ENCODE measurements at places on chromosomes 16 and 17. TPM values are rescaled to one million over a fixed set of nuclear protein-coding genes. Genes with fewer than 3 reads are reported as not detected.

Gene COA3
- total RNA-seq: 31.4 TPM

Gene IRX5
- total RNA-seq: not detected

Gene SLC35G6
- not detected for total RNA-seq

DNA sequence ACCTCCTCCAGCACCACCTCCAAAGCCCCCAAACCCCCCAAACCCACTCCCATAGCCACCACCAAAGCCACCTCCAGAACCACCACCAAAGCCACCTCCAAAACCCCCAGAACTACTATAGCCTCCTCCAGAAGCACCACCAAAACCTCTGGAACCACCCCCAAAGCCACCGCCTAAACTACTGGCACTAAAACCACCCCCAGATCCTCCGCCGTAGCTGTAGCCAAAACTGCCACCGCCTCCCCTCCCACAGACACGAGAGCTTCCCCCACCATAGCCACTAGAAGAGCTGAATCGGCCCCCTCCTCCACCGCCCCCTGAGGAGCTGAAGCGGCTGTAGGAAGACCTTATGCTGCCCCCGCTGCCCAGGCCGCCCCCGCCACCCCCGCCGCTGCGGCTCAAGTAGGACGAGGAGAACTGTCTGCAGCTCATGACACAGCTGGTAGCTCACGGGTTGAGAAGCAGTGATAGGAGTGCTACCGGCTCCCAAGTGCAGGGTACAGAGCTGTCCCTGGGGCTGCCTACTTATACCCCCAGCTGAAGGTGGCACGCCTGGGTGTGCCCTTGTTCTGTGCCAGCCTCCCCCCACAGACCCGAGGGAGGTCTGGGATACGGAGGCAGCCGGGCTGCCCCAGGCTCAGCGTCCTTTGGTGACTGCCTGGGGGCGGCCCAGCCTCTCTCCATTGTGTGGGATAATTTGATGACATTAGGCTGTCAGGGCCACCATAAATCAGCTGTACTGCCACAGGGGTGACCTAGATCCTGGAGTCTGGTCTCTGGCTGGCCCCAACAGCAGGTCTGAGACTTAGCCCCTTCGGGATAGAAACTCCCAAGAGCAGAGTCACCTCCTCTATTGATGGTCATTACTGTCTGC lies at the start of gene KRT9:
TSS of gene KRT9 (minus strand) at position 499 of the 874 bp plus-strand sequence. CDS start at position 432, 67 bp downstream.
- no peak for DNase-seq
- H3K4me1 ChIP-seq: peaks cover 8% of the 10 kb centered on the region
- H3K27me3 ChIP-seq: peaks cover 27% of the 10 kb centered on the region
- H3K36me3 ChIP-seq: no peaks in the 10 kb centered on the region

DNA sequence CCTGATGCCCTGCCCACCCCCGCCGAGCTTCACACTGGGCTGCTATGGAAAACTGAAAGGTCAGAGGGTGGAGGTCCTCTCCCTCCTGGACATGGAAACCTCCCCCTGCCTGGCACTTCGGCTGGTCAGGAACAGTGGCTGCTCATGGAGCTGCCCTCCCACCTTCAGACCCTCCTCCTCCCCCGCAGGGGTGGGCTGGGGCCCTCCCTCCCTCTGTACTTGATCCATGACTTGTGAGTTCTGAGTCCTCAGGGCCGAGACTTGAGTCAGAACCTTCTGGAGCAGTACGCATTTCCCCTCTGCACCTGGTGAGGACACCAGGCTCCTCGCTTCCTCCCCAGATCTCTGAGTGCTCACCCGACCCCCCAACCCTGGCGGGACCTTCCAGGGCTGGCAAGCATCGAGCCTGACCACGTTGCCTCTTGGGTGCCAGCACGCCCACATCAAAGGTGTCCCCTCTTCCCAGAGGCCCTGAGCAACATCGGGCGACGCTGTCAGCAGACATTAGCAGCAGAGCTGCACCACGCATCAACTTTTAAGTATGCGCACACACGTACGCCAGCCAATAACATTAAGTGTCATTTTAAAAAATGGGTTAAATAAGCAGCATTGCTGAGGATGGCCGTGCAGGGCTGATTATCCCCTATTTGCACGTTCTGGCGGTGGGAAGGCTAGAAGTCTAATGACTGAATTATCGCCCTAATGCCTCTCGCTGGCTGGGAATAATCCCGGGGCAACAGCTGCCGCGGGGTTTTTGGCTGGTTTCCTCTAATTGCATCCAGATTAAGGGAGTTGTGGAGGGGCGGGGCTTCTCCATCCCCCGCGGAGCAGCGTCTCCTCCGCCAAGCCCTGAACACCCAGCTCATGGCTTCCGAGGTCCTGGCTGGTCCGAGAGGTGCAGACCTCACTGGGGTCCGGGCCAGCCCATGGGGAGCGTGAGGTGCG lies 98.0 kb downstream of the TBC1D16 start:
- H3K36me3 ChIP-seq: no peaks in the 10 kb centered on the region
- no peak overlapping the region for H3K4me3 ChIP-seq
- no peak overlapping the region for H3K27ac ChIP-seq

Gene SEZ6
- not detected for total RNA-seq

- H3K36me3 ChIP-seq: peaks cover 2% of the 10 kb centered on the region
- H3K4me3 ChIP-seq: no peak overlapping the region
- H3K4me1 ChIP-seq: peaks cover 3% of the 10 kb centered on the region
- no peaks in the 10 kb centered on the region for H3K27me3 ChIP-seq
- no peak overlapping the region for H3K27ac ChIP-seq
- no peak for DNase-seq
Measured at GRCh38 chr17:60321336-60322055, 70.4 kb downstream of the USP32 start.

Gene PIPOX
- 1.8 TPM for total RNA-seq

Gene TAT
- total RNA-seq: not detected

GRCh38 chr16:80299416-80299815 lies 241.4 kb upstream of the DYNLRB2 start:
- no peaks in the 10 kb centered on the region for H3K36me3 ChIP-seq
- no peak overlapping the region for H3K27ac ChIP-seq
- no peak overlapping the region for H3K4me3 ChIP-seq

- H3K27ac ChIP-seq: no peak overlapping the region
- peaks cover 13% of the 10 kb centered on the region for H3K27me3 ChIP-seq
- no peak overlapping the region for H3K4me3 ChIP-seq
- H3K36me3 ChIP-seq: no peaks in the 10 kb centered on the region
Measured at GRCh38 chr16:13453325-13453724, 466.6 kb upstream of the ERCC4 start.

Gene ADAP2
- total RNA-seq: 1.2 TPM

Gene GGT6
- not detected for total RNA-seq

DNA sequence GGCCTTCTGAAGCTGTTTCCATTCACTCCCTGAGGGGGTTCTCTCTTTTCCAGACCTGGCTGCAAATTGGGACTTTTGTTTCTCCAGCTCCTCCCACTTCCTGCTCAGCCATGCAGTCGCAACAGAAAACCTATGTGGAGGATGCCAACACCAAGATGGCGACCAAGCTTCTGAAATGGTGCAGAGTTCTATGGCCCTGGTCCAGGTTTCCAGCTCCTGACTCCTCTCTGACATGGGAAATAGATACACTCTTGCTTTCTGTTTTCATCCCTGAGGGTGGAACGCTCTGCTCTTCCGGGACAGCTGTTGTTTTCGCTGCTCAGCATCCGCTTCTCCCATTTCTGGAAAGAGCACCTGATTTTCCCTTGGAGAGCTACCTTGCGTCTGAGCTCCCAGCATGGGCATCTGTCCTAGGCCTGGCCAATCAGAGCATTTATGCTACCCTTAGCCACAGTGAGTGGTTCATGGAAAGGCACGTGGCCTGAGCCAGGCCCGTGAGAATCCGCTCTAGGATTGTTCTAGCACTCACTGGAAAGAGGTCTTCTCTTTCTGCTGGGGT lies 8.1 kb downstream of the GPRC5B start:
- H3K36me3 ChIP-seq: no peaks in the 10 kb centered on the region
- no peaks in the 10 kb centered on the region for H3K4me1 ChIP-seq
- H3K4me3 ChIP-seq: no peak overlapping the region
- no peak for DNase-seq
- no peaks in the 10 kb centered on the region for H3K27me3 ChIP-seq

Gene TNRC6C
- 19.6 TPM for total RNA-seq

DNA sequence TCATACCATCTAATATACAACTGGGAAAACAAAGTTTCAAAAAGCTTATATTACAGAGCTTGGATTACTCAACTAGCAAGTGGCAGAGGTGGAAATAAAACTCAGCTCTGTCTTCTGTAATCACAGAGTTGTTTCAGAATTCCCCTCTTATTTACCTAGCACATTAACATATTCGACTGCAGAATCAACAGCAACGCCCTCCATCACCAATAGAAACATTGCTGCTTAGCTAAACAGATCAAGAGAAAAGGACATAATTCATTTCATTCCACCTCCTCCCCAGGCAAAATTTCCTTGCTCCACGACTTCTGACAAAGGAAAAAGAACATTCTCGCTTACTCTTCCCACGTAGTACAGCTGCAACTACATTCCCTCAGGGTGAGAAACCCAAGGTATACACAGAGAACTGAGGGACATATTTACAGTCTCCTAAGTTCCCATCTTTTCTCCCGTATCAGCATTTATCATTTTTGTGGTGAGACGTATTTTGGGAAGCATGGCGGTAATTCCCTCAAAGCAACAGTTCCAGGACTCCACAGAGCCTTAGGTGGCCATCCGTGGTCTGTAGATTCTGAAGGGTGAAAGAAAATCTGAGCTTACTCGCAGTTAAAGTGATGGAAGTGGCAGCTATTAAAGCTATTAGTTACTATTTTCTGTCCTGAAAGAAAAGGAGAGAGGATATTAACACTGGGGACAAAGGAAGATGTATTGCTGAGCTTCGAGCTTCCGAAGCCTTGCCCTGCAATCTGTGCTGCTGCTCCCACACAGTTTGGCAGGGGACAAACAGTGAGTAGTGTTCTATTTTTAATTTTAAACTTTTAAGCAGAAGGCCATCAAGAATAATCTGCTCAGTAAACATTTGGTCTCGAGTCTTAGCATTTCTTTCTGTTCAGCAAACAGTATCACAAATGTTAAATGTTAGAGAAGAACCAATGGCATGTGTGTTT lies 1296.2 kb downstream of the CDH8 start:
- H3K36me3 ChIP-seq: no peaks in the 10 kb centered on the region
- no peaks in the 10 kb centered on the region for H3K27me3 ChIP-seq
- H3K4me1 ChIP-seq: no peaks in the 10 kb centered on the region
- no peak for DNase-seq
- no peak overlapping the region for H3K4me3 ChIP-seq

- DNase-seq: no peak
- H3K4me1 ChIP-seq: peaks cover under 1% of the 10 kb centered on the region
- H3K27me3 ChIP-seq: no peaks in the 10 kb centered on the region
Measured at GRCh38 chr16:88353232-88353631, 29.5 kb upstream of the ZNF469 start.

Gene ETV4
- 2.9 TPM for total RNA-seq

DNA sequence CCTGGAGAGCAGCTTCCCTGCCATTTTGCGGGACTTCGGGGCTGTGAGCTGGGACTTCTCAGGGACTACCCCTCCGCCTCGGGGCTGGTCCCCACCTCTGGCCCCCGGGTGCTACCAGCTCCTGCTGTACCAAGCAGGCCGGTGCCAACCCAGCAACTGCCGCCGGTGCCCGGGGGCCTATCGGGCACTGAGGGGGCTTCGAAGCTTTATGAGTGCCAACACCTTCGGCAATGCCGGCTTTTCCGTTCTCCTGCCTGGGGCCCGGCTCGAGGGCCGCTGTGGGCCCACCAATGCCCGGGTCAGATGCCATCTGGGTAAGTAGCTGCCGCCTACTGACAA lies 1.3 kb downstream of the ASPHD1 start:
- no peak for DNase-seq
- H3K27ac ChIP-seq: no peak overlapping the region
- H3K36me3 ChIP-seq: peaks cover 3% of the 10 kb centered on the region
- peak overlapping the region; percentile 26 for H3K4me3 ChIP-seq
- H3K27me3 ChIP-seq: peaks cover 18% of the 10 kb centered on the region

- peak overlapping the region; percentile 86 for H3K27ac ChIP-seq
- peaks cover 14% of the 10 kb centered on the region for H3K4me1 ChIP-seq
- peak; percentile 45 for DNase-seq
Measured at GRCh38 chr16:88662222-88662842, 559 bp downstream of the MVD start.

- H3K27ac ChIP-seq: peak overlapping the region; percentile 77
- H3K36me3 ChIP-seq: peaks cover 83% of the 10 kb centered on the region
- no peak overlapping the region for H3K4me3 ChIP-seq
- peaks cover 31% of the 10 kb centered on the region for H3K4me1 ChIP-seq
Measured at GRCh38 chr17:47670064-47670463, 20.3 kb downstream of the KPNB1 start.

Gene OTOP3
- not detected for total RNA-seq

DNA sequence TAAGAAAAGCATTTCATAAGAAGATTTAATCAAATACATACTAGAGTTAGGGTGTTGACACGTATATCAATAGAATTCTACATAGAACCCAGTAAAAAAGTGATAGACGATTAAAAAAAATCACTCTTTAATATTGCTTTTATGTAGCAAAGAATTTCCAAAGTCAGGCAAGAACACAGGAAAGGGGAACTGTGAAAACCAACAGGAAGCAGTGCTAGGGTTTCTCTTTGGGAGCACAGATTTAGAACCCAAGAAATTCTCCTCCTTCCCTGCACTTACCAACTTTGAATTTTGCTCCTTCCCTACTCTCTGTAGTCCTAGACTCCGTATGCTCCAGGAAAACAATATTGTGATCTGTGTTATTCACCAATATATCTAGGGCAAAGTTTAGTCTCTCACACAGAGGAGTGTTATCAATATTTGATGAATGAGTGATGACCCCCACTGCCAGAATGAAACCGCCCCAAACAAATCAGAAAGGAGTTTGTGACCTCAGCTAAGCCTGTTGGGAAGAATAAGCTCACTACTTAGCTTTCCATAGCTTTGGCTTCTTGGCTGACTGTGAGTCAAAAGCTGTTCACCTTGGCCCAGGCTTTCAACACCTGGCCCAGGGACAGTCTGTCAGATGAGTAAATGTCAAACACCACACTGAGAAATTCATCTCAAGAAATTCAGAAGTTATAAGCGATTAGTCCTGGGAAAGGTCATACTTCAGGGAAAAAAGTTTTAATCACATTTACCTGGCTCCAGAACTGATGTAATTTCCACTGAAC lies 8.6 kb downstream of the RFWD3 start:
- H3K36me3 ChIP-seq: peaks cover 68% of the 10 kb centered on the region
- no peak for DNase-seq
- peaks cover 76% of the 10 kb centered on the region for H3K4me1 ChIP-seq
- peak overlapping the region; percentile 20 for H3K27ac ChIP-seq
- H3K4me3 ChIP-seq: no peak overlapping the region
- no peaks in the 10 kb centered on the region for H3K27me3 ChIP-seq

Gene HEXD
- 26.0 TPM for total RNA-seq

DNA sequence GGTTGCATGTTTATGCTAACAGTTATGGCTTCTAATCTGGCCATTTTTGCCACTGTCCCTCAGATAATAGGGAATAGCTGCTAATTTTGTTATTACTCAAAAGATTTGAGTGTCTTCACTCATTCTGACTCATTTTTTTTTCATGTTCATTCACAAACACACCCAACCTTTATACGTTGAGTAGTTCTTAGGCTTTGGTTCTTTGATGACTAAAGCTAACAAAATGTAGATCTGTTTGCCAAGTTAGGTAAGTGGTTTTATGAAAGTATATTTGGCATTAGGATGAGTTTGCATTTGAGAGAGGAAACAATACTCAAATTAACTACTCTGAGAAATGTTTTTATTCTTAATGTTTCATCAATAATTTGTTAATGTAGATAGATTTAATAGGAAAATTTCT lies 3.6 kb downstream of the MAP2K4 start:
- H3K36me3 ChIP-seq: peaks cover 11% of the 10 kb centered on the region
- DNase-seq: no peak
- peaks cover 2% of the 10 kb centered on the region for H3K27me3 ChIP-seq
- H3K4me3 ChIP-seq: no peak overlapping the region
- H3K27ac ChIP-seq: no peak overlapping the region
- H3K4me1 ChIP-seq: peaks cover 79% of the 10 kb centered on the region

Gene EXOC7
- 73.0 TPM for total RNA-seq

Gene GJC1
- total RNA-seq: 3.3 TPM

Gene KRT31
- not detected for total RNA-seq

- no peaks in the 10 kb centered on the region for H3K27me3 ChIP-seq
- DNase-seq: no peak
- H3K27ac ChIP-seq: no peak overlapping the region
Measured at GRCh38 chr17:73933164-73933766, 270.2 kb upstream of the RPL38 start.

Data from activated CD4-positive, alpha-beta T cell treated with anti-CD3 and anti-CD28 coated beads for 36 hours (primary cell).